ENCODE measurements at places on chromosomes 11 and 22.
A peak's percentile ranks its signal among the peaks of the same experiment; 100 is the strongest.

DNA sequence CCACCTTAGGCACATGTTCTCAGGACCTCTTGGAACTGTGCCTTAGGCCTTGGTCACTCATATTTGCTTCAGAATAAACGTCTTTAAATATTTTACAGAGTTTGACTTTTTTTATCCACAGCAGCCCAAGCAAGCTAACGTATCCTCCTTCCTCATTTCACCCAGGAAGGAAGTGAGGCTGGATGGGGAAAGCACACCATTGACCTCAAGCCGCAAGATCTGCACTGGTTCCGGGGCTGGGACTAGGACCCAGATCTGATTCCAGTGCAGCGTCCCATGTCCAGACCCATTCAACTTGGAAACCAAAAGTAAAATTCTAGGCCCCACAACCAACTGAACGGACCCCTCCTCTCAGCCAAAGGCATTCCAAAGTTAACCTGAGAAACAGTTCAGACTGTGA lies 2.4 kb upstream of the LGALS12 start:
- DNase-seq, result no peak

DNA sequence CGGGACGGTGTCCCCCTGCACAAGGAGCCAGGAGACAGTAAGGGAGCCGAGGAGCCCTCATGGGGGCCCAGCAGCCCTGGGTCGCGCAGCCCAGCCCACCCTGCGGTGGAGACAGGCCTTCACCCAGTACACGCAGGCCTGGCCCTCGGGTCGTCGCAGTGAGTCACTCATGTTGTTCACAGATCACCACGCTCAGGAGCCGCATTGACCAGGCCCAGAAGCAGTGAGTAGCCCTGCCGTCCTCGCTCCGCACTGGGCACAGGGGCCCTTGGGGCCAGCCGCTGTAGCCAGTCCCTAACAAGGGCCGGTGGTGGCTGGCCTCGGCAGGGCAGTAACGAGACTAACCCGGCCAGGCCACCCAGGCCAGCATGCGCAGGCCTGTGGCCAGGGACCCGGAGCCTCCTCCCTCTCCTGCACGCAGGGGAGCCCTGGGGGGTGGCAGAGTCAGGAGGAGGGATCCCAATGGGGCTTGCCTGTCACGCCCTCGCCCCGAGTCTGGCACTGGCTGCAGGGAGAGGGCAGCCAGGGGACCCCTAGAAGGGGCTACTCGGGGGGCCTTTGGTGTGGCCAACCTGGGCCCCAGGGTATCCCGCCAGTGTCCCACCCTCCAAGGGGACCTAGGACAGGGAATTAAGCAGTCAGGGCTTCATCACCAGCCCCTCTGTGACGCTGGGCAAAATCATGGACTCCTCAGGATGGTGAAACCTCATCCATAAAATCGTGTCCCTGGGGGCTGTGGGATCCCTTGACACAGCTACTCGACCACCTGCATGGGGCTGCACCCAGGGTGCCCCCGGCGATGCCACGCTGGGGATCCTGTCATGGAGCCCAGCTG lies 10.1 kb upstream of the MRPL23 start:
- DNase-seq, result no peak

DNA sequence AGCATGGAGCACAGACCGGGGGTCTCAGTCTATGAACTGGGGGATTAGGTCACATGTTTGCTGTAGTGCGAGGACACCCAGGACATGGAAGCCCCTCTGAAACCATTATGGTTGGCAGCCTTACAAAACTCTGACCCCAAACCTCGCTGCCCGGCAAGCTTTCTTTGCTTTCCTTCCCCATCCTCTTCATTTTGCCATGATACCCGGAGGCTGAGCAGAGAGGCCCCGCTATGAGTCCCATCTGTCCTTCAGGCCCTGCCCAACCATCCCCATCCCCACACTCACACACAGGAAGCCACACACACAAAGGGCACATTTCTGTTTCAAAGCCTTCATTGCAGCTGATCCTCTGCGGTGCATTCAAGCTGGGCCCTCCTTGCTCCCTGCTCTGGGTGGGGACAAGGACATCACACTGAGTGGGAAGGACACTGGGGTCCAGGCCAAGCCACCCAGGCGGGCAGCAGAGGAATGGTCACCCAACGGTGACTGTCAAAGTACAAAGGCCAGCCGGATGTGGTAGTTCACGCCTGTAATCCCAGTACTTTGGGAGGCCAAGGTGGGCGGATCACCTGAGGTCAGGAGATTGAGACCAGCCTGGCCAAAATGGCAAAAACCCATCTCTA lies 176.5 kb downstream of the CTTN start:
- no peak for DNase-seq

GRCh38 chr22:19708321-19709011 lies 5.8 kb upstream of the SEPTIN5 start:
- DNase-seq, result no peak

DNA sequence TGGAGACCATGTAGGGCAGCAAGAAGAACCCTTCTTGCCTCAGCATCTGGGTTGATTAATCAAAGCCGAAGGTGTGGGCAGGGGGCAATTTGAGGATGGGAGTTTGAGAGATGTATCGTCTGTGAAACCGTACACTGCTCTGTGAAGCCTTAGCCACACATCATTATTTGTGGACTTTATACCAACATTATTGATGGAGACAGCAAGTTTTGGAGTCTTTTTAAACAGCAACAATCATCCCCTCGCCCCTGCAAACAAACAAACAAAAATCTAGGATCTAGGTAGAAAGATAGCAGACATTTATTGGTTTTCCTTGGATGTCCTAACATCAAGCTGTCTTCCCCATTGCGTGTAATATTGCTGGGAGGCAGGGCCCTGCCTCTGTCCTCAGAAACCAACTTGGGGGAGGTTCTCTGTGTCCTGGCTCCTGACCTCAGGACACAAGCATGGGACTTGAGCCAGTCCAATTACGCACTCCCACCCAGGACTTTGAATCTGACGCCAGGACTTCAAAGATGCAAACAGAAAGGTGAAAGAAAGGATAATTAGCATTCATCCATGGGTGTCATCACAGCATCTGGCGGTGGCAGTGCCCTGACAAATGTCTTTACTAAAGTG lies 61.6 kb upstream of the PLET1 start:
- DNase-seq, result no peak

DNA sequence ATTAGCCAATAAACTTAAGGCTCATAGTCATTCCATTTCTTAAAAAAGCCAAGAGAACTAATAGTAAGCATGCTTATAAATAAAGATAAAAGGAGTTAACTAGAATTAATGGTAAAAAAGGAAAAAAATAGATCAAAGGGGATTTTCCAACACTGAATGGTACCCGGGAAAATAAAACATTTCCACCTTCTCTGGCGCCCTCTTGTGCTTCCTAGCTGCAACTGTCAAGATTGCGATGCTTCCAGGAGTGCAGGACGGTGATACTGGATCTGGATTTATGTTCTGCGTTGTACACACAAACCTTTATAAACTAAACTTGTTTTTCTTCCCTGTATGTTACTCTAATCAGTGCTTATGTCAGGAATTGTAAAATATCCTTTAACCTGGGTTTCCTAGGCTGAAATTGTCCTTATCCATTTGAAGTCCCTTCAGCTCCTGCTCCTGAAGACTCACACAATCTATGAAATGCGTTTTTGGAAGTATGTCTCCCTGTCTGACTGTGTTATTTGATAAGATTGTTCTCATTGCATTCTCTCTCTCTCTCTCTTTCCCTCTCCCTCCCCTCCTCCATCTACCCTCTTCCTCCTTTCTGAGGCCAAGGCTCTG lies 9.6 kb upstream of the HTATIP2 start:
- DNase-seq, result peak; percentile 46

- no peak for DNase-seq
Measured at GRCh38 chr22:37462983-37463382, 23.2 kb downstream of the MFNG start.

DNA sequence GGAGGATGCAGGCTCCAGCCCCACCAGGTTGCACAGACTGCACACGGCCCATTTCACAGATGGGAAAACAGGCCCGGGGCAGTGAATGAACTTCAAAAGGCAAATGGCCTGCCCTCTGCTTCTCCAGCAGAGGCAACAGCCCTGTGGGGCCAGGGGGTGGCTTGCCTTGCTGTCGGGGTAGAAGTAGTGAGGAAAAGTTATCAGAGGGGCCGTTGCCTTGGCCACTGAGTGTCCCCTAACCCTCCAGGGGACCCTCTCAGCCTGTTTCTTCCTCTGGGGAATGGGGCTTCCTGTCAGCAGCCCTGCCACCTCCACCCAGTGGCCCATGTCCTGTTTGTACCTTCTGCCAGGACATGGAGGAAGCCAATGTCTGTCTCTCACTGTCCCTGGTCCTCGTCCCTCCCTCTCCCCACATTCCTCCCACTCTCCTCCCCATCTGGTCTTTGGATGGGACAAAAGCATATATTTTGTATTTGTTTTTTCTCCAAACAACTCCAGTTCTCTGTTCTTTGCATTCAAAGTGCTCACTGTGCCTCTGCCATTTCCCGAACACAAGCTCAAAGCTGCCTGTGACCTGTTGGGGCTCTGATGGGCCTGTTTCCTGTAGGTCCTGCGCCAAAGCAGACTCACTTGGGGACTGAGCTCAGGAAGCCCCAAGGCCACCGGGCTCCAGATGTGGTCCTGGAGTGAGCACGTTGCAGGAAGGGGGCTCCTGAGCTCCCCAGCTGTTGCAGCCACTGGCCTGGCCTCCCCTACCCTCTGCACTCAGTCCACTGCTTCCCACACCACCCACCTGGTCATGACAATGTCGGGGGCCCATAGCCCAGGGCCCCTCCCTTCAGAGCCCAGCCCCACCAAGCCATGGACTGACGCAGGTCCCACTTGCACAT lies 9.5 kb downstream of the MAP4K2 start:
- DNase-seq, result no peak

DNA sequence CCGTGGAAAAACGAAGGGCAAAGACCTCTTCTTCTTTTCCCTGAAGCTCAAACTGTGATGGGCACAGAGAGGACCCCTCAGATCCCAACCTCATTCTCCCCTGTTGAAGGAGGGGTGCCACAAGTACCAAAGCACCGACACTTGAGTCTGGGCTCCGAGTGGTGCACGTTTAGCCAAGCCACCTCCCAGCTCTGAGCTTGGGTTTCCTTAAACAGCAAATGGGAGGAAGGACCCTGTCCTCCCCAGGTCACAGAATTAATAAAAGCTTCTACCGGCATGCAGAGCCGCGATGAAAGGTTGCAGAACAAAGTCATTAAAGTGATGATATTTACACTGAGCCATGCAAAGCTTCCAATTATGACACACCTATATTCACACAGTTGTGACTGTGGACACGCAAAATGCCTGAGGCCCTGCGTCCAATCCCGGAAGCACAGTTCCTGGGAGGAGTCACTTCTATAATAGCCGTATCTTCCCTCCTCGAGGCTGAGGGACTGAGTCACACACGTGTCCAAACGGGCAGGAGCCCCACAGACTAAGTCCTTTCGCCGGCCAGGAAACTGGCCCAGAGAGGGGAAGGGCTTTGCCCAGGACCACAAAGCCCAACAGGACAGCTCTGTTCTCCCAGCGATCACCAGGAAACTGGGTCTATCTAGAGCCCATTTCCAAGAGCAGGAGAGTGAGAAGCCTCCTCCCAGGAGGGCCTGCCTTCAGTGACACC lies 922 bp upstream of the CSNK1E start:
- DNase-seq, result no peak

DNA sequence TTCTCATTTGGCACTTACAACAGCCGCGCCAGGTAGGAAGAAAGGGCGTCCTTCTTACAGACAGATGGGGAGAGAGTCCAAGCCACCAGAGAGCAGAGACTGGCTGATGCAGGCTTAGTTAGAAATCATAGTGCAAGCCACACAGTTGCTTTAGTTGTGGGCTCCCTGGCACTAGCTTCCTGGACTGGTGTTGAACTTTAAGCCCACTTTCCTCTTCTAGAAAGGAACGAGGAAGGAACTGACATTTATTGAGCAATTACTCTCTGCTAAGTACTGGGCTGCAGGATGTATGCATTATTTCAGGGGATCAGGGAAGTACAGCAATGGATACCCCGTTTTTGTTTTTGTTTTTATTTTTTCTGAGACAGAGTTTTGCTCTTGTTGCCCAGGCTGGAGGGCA lies 3.0 kb downstream of the BACE1 start:
- DNase-seq, result no peak

GRCh38 chr11:74641905-74642304 lies 49.5 kb downstream of the POLD3 start:
- no peak for DNase-seq

- DNase-seq, result no peak
Measured at GRCh38 chr22:39364714-39365491, 15.1 kb downstream of the SYNGR1 start.

GRCh38 chr22:30436196-30436595 lies 10.6 kb downstream of the MTFP1 start:
- no peak for DNase-seq

GRCh38 chr11:70720281-70720680 lies 322.0 kb downstream of the CTTN start:
- no peak for DNase-seq

DNA sequence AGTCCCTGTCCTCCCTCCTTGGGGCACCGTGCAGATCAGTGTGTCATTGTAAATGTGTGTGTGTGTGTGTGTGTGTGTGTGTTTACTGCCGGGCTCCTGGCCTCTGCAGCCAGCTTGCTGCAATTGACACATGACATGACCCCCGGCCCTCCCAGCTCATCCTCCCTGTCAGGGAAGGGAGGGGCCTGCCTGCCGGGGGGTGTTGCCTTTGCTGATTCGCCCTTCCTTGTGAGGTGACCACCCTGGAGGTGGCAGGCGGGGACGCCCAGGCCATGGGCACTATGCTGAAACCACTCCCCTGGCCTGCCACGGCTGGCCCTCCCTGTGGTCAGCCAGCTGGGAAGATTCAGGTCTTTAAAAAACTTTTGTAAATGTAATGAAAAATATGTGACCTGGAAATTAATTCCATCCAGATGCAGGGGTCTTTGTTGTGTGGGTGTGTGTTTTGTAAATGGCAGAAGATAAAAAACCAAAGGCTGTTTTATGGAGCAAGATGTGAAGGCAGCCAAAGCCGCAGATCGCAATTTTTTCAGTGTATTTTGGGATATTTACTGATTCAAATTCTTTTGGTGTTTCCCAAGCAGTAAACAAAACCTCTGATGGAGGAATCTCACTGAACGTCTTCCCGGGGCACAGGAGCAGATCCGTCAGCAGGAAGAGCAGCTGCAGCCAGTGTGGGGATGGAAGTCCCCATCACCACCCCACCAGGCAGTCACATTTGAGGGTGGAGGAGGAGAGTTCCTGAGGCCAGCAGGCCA lies 23.2 kb downstream of the SHISAL1 start:
- no peak for DNase-seq

DNA sequence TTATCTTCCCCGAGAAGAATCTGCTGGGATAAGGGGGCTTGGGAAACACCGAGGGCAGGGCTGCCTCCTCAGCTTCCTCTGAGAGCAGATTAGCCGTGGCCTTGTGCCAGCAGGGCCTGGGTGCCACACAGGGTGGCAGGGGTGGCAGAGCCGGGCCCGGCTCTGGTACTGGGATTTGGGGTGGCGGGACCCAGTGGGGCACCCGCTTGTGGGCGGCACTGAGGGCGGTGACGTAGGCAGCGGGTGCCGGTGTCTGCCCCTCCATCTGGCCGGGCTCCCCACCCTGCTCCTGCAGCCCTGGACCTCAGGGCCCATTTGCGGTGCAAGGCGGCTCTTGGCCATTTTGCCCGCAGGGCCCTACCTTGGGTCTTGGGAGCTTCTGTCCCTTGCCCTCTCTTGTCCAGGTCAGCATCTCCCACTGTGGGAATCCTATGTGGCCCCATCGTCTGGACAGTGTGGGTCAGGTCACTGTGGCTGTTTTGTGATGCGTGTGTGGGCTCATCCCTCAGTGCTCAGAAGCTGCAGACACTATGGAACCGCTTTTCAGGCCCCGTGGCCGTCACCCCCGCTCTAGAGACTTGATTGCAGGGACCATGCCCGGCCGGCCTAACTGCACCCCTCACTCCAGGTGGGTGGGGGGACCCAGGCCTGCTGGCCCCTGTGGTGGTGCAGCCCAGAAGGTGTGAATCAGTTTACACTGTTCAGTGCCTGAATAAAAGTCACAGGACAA lies 29.7 kb upstream of the KRTAP5-6 start:
- DNase-seq, result no peak
